ENCODE measurements at places on chromosomes 12 and 14.

- no peak for DNase-seq
These were observed 878 bp upstream of the R3HDM2 start for GRCh38 chr12:57431654-57432188.

GRCh38 chr12:25979059-25979458, 20.6 kb downstream of the RASSF8 start:
- no peak for DNase-seq

GRCh38 chr14:102778338-102779083, 1.3 kb downstream of the TRAF3 start:
- DNase-seq: peak; percentile 35

- no peak for DNase-seq
These were observed 24.0 kb downstream of the CCDC85C start for GRCh38 chr14:99579903-99580571.

GRCh38 chr12:26455936-26456574, 260.7 kb downstream of the SSPN start:
- no peak for DNase-seq

DNA sequence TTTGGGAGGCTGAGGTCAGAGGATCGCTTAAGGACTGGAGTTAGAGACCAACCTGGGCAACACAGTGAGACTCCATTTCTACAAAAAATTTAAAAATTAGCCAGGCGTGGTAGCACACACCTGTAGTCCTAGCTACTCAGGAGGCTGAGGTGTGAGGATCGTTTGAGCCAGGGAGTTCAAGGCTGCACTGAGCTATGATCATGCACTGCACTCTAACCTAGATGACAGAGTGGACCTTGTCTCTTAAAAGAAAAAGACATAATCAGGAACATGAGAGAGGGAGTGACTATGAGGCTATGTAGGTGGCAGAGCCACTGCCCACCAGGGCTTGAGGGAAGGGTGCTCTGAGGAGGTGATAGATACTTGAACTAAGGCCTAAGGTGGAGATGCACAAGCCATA, 49.2 kb upstream of the PLXNC1 start:
- no peak for DNase-seq

GRCh38 chr12:57272337-57273151, 21.6 kb upstream of the STAC3 start:
- DNase-seq: no peak

DNA sequence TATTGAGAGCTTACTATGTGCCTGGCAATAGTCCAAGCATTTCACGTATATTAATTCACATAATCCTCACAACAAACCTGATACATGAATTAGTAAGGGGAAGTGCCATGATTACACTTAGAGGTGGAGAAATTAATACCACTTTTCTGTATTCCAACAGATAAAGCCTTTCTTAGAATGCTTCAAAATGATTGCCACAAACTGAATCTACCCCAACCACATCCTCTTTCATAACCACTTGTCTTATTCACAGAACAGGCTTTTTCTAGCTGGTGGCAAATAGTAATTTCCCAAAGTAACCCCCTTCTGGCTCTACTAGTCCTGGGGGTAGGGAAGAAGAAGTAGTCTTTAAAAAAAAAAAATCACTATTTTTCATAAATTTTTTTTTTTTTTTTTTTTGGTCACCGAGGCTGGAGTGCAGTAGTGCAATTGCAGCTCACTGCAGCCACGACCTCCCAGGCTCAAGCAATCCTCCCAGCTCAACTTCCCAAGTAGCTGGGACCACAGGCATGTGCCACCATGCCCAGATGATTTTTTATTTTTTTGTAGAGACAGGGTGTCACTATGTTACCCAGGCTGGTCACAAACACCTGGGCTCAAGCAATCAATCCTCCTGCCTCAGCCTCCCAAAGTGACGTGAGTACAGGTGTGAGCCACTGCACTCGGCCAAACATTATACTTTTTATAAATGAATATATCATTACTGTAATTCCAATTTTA, 59.0 kb upstream of the ARID2 start:
- peak; percentile 48 for DNase-seq

GRCh38 chr12:54383041-54383609, 1.4 kb downstream of the ZNF385A start:
- DNase-seq: no peak

- no peak for DNase-seq
These were observed 8.2 kb upstream of the SSPN start for GRCh38 chr12:26187014-26187798.

DNA sequence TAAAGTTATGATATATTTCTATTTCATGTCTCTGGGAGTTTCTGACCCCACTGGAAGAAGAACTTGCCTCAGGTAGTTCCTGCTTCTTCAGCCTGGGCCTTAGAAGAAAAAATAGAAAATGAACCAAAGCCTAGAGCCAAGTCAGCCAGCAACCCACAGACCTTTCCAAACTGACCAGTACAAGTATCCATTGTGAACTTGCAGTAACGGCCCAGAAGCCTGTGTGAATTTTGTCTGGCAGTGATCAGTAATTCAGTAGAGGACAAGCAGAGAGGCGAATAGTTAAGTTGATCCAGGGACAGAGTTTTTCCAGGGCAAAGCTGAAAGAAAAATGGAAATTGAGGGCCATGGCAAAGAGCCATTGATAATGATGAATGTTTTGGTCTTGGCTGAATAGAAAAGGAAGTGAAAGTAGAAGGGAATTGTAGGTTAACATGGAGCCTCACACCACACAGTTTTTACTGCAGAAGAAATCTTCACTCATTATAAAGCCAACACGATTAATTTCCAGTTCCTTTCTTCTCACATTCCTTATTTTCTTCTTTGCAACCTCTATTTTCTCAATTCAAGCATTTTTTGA, 311.8 kb downstream of the BTG1 start:
- DNase-seq: no peak

- DNase-seq: no peak
These were observed 27.2 kb downstream of the PROX2 start for GRCh38 chr14:74848768-74849167.

GRCh38 chr14:96938946-96939345, 141.8 kb downstream of the VRK1 start:
- no peak for DNase-seq

DNA sequence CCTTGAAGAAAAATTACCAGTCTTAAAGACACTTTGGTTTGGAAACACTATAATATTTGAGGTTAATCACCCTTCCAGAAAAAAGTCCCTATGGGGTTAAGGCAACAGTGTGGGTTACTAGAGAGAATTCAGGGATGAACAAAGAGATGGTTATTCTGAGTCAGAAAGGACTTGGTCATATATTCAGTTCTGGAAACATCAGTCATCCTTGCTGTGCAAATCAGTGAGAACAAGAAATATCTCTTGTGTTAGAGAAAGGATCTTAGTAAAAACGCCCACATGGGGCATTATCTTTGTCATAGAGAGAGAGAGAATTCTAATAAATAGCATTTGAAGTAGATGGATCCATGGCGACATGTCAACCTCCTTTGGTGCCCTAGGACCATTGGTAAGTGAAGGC, 59.4 kb upstream of the E2F7 start:
- no peak for DNase-seq

DNA sequence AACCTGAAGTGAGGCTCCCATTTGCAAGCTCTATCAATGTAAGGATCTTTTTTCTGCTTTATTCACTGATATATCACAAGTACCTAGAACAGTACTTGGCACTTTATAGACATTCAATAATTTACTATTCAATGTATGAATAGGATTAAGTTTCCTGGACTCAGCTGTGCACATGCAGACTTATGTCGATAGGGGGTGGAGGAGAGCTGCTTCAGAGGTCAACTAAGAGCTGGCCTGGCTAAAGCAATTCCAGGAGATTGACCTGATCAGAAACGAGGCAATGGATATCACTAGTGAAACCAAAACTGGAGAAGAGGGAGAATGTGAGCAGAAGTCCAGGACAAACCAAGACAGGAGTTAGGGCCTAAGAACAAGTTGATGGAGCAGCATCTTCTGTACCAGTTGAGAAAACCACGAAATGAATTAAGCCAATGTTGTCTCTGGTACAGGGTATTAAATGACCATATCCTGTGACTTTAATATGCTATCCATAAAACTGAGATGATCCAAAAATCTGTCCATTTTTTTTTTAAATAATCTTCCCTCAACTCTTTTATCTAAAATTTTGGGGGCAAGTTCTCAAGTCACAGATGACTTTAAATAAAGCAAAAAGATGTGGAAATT, 169.2 kb downstream of the PIK3C2G start:
- no peak for DNase-seq

DNA sequence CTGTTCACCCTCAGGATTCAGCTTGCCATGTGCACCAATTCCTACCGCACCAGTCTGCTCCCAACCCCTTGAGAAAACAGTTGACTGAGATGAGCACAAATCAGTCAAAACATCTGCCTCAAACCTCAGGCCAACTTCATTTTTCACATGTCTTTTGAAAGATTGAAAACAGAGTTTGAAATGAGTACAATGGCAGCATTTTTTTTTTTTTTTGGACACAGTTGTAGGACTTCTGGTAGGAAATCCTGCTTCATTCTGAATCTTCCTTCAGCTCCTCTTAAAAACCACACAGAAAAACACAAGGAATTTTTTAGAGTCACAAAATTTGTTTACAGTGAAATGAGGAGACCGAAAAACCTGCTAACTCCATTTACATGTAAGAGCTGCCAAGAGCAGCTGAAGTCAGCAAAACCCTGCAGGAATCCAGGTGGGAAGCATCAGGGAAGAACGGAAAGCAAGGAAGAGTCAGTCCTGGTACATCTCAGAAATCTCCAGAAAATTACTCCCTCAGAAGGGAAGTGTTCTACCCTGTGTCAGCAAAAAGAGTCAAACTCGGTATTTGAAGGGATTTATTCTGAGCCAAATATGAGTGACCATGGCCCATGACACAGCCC, 100.3 kb upstream of the TMTC1 start:
- no peak for DNase-seq

DNA sequence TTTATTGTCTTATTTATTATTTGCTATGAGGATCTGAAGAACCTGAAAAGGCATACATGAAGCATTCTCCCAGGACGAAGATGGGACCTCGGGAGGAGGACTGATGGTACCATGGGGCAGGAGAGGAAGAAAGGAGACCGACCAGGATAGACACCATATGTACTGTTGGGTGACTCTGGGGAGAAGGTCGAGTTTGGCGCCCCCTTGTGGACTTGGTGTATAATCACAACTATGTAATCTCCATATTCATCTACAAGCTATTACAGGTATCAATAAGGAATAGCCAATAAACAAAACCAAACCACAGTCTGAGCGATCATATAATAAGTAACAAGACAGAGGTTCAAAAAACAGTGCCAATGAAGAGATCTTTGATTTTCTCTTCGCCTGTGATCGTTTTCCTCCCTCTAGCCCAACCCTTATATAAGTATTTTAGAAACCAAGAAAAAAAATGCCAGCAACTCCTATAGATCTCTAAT, 139.1 kb downstream of the SPTSSA start:
- peak; percentile 82 for DNase-seq

DNA sequence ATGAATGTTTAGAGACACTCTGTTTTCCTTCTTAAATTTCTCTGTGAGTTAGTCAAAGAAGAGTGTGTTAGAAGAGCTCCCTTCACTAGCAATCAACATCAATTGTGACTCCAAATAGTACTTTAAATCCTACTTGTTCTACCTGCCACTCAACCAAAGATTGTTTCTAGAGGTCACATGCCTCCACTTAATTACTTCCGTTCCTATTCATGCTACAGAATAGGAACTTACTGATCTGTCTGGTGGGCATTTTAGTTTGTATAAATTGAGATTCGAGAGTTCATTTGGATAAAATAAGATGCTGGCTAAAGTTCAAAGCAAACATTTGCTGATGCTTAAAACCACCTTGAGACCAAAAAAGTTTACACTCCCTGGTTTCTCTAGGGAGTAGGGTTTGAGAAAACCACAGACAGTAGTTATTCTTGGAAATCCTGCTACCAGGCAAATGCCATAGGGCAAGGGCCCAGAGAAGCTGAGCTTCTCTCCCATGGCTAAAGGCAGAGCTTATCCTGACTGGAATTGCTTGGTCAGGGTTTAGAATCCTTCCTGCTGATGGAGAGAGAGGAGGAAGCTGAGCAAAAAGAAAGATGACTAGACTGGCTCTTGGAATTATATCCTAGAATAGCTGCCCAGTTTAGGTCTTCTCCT, 389.6 kb upstream of the ATP2B1 start:
- no peak for DNase-seq

DNA sequence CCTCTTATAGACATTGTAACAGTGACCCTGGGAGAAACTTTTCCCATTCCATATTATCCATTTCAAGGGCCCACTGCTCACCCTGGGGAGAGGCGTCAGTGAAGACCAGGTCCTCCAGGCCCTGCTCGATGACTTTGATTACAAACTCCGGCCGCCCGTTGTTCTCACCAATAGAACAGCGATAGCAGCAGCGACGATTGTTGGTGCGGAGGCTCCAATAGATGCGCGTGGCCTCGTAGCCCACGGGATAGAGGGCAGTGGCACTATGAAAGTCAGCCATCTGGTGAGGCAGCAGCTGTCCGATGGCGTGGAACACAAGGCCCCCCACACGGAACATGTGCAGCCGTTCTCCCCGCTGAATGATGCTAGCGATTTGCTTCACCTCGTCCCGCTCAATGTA, 7.5 kb upstream of the PRKAG1 start:
- DNase-seq: no peak

DNA sequence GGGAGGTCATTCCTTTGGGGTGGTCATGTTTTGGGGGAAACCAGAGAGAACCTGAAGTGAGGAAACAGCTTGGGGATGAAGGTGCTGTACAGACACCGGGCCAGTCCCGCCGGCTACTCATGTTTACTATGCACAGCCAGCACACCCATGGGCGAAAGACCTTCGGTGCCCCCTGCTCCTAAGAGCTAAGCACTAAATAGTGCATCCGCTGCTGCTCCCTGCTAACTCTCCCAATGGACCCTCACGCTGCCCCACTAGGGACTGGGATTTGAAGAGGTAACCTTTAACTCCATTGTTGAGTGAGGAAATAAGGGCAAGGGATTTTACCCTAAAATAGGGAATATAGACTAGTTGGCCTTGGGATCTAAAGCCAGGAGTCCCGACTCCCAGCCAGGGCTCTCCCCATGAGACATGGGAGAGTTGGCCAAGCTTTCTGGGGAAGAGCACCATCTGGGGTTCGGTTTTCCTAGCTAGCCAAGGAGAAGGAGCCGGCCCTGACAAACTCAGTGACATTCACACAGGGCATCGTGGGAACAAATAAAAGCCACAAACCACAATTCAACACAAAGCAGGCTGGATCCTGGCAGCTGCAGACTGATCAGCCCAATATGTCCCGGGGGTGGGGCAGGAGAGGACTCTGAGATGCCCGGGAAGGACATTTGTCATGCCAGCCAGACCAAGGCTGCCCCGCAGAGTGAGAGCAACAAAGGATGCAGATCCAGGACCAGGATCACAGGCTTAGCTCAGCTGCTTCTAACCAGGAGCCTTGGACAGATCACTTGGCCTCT, 91.7 kb downstream of the SINHCAF start:
- no peak for DNase-seq

GRCh38 chr12:92624236-92624635, 78.6 kb upstream of the PLEKHG7 start:
- DNase-seq: no peak

DNA sequence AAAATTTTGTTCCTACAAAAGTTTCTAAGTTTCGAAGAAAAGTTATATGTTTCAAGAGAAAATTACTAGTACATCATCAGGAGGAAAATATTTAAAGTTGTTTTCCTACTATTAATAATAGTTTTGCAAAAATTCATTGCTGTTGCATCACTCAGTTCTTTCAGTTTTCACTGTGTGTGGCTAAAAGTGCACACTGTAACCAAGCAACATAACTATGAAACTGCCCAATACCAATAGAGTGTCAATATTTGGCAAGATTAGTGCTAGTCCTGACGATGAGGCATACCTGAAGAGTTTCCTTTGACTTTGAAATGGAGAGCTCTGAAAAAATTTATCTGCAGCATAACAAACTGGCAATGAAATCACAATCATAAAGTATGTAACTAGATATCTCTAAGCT, 194.3 kb downstream of the CPNE8 start:
- no peak for DNase-seq

GRCh38 chr12:109737631-109738030, 24.0 kb downstream of the FAM222A start:
- DNase-seq: no peak
